ENCODE measurements at places on chromosomes 11 and 22.

DNA sequence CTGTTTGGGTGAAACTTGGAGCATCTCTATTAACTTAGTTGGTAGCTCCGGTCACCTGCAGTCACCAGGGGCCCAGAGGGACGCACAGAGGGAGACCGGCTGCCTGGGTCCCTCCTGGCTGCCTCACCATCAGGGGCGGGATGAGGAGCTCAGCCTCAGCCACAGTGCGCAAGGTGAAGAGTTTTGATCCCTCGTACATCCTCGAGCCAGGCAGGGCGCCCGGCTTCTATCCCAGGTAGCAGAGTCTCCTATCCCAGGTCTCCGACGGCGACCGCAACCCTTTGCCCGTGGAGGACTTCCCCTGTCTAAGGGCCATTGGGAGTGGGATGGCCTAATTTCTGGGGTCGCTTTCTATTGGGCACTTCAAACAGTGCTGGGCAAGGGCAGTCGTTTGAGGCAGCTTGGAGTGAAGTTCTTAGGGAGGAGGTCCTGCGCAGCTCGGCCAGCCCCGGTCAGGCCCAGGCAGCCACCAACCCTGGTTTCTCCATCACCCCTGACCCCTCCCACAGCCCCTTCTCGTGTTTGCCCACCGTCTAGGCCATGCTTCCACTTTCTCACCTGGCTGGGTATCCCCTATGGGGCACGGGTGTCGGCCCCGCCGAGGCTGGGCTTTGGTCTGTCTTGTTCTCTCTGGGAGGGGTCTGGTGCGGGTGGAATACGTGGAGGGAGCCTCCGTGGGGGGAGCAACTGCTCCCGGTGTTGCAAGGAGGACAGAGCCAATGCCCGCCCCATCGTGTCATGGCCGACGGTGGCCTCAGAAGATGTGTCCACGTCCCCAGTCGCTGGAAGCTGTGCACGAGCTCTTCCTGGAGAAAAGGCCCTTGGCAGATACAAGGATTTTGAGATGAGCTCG is 3.6 kb upstream of the MRGPRG start:
- peak; percentile 5 for DNase-seq

DNA sequence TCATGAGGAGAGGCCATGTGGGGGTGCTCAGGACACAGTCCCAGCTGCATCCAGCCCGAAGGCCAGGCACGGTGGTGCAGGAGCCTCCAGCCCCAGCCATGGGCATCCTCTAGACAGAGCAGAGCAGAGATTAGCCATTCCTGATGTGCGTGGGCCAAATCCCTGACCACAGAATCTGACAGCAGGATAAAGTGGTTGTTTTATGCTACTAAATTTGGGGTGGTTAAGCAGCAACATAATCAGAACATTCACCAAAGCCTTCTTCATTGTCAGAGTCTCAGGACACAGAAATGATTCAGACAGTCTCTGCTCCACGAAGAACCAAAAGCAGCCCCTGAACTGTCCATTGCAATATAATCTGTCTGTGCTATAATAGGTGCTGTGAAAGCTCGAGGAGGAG is 19.7 kb downstream of the RASD2 start:
- no peak for DNase-seq

DNA sequence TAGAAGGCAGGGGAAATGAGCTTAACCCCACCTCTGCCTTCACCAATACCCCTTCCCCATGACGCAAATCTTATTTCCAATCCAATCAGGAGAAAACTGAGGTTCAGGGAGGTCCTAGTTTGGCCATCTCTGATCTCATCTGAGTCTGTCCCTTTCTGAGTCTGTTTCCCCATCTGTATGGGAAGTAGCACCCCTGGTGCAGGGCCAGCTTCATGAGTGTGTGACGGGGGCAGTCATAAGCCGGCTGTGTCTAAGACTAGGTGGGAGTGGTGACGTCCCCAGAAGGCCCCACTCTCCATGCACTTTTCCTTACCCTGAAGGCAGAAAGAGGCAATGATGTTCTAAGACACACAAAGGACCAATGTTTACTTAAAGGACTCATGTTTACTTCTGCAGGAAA is 72.3 kb downstream of the MN1 start:
- DNase-seq: no peak

- DNase-seq: no peak
Observed at GRCh38 chr11:133981156-133981555, 24.4 kb upstream of the IGSF9B start.

- DNase-seq: no peak
Observed at GRCh38 chr22:39845529-39845928, 48.0 kb downstream of the ENTHD1 start.

DNA sequence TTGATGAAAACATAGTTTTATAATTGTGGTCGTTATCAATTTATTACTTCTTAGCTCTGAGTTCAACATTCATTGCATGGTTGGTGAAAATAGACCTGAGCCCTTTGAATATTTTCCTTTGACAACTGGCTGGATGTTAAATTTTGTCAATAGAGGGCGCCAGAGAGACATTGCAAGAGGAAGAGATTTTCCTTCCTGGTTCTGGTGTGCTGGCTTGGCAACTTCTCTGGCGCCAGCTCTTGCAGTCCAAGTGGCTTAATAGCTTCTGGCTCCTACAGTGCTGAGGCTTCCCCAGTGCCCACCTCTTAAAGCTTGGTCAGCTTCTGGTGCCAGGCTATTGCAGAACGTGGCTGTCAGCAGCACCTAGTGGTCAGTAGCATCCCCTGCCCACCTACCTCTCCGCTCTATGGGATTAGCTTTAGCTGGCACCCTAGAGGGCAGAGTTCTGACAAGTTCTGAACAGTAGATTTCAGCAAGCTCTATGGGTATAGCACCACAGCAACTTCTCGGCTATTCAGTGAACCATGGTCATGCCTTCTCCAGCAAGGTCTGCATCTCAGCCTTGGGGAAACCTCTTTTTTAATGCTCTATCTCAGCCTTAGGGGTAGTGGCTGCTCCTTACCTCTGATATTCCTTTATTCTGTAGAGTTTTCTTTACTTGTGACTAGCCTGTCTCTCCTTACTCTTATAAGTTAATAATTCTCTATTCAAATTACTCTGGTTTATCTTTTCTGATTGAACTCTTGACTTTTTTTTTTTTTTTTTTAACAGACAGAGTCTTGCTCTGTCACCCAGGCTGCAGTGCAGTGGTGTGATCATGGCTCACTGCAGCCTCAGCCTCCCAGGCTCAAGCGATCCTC is 59.4 kb downstream of the ACER3 start:
- DNase-seq: peak; percentile 86

DNA sequence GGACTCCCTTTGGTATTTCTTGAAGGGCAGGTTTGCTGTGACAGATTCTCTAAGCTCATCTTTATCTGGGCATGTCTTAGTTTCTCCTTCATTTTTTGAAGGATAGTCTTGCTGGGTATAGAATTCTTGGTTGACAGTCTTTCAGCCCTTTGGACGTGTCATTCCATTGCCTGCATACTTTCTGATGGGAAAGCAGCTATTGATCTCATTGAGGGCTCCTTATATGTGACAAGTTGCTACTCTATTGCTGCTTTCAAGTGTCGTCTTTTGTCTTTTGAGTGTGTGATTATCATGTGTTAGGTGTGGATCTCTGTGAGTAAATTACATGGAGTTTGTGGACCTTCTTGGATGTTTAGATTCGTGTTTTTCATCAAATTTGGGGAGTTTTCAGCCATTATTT is 21.9 kb downstream of the IGHMBP2 start:
- no peak for DNase-seq

DNA sequence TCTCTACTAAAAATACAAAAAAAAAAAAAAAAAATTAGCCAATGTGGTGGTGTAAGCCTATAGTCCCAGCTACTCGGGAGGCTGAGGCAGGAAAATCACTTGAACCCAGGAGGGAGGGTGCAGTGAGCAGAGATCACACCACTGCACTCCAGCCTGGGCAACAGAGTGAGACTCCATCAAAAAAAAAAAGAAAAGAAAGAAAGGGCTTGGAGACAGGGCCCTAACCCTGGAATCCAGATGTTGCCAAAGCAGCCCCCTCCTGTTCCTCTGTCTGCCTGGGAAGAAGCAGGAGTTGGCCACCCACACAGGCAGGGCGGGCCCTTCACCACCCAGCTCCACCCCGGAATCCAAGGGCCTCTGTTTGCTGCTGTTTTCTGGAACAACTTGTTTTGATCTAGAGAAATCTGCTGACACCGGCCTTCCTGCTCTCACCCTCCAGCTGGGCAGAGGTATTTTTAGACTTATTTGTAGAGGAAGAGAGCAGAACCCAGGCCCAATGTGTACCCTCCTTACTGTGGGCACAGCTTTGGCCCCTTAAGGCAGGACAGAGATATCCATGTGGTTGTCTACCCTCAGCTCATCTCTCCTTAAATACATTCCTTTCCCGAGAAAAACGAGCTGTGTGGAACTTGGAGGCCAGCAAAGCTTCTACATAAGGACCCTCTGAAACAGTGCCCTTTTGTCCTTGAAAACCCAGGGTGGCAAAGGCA is 2.7 kb upstream of the NEAT1 start:
- DNase-seq: peak; percentile 70

GRCh38 chr11:93587858-93588581 is 44.8 kb upstream of the SMCO4 start:
- DNase-seq: no peak
